ENCODE measurements at places on chromosomes 5 and 9. TPM values are rescaled to one million over a fixed set of nuclear protein-coding genes. Genes with fewer than 3 reads are reported as not detected.

Gene MARCHF11
- 3.9 TPM for polyA plus RNA-seq

Gene SYK
- polyA plus RNA-seq, result 34.6 TPM

Gene PCDHB7
- 4.4 TPM for polyA plus RNA-seq

Gene KIF12
- 227 TPM for polyA plus RNA-seq

DNA sequence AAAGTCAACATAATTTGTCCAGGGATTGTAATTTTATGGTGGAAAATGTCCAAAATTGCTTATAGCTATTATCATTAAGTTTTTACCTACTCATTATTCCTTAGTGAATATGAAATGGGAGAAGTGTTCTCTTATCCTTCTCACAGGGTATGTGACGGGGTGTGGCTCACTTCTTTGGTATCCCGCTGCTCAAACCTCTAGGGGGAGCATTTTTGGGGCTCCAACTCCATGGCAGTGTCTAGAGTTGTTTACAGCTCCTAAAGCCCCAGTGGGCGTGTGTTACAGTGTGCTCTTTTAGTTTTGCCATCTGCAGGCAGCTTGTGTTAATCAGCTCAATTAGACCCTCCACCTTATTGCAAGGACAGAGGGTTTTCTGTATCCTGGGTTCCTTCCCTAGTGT lies 89.4 kb downstream of the CDKN2A start:
- no peak for DNase-seq

GRCh38 chr5:78997090-78997489 lies 12.0 kb upstream of the ARSB start:
- DNase-seq, result no peak

- no peak for DNase-seq
Measured at GRCh38 chr5:19532936-19533335, 455.1 kb downstream of the CDH18 start.

DNA sequence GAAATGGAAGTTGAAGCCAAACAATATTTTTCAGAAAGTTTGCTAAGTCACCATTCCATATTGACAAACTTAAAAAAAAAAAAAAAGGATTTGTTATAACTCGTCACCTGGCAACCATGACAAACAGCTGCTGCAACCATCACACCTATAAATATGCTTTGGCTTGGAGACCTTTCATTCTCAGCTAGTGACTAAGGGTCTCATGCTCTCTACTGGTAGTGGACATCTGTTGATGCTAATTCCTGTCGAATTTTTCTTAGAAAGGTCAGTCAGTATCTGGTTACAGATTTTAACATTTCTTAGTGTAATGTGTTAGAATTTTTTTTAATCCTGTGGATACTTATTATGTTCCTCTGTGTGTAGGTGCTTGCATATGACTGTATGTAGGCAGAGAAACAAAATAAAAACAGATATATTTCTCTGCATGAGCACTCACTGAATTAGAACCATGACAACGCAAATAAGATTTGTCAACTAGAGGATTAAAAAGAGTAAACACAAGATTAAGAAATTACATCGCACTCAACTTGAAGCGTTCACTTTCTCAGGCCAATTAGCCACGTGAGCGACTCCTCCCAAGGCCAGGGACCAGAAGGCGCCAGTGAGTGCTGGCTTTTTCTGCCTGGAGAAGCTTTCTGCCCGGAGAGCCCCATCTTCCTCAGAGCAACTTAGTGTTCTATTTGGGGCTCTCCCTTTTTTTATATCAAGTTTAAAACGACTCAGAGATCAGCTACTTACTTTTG lies 27.0 kb upstream of the ZNF622 start:
- DNase-seq, result no peak

DNA sequence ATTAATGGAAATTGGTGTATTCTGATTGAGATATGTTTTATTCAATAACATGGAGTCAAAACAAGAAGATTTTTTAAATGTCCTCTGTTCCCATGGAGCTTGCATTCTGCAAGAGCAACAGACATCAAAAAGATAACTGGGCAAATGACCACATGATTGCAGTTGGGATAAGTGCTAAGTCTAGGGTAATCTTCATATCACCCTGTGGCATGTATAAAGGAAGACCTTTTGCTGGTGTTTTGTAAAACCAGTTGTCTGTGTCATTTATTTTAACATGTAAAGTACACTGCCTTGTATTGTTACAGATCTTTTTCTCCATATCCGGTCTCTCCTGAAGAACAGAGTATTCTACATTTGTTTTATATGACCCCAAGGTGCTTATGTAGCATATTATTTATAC lies 44.0 kb downstream of the PTCD2 start:
- no peak for DNase-seq

DNA sequence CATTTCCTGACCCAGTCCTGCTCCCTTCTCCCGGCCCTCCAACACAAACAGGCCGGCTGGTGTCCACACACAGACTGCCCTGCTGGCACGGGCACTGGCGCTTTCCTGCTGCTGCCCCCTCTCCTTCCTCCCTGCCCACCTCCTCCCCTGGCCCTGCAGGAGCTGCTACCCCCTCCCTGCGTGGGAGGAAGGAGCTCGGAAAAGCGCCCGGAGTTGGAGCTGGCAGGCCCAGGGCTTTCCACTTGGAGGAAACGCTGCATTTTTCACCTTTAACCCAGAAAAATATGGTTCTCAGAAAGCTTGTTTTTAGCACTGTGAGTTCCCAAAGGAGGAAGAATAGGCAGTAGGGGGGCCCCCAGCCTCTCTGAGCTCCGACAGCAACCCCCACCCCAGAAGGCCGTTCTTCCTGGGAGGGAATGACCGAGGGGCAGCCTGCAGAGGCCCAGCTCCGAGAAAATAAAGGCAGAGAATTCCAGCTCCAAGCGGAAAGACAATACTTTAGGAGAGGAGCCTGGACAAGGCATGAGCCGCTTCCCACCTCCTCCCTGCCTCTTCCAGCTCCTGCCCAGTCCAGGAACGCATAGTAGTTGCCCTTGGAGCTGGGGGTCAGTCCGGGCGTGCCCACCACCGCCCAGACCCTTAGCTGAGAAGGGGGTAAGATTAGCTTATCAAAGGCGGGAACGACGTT lies 88.9 kb downstream of the LIFR start:
- DNase-seq, result peak; percentile 79

Measured in renal pelvis (tissue), 12 donors.